Left hindlimb (tissue), 1 donor: ENCODE measurements at places on chromosomes 7 and 10.

- DNase-seq: no peak
Observed at GRCh38 chr10:130495116-130495862, 359.1 kb downstream of the GLRX3 start.

GRCh38 chr10:88592906-88593305 is 6.3 kb downstream of the LIPJ start:
- no peak for DNase-seq

GRCh38 chr7:50711271-50712175 is 71.2 kb downstream of the GRB10 start:
- no peak for DNase-seq

DNA sequence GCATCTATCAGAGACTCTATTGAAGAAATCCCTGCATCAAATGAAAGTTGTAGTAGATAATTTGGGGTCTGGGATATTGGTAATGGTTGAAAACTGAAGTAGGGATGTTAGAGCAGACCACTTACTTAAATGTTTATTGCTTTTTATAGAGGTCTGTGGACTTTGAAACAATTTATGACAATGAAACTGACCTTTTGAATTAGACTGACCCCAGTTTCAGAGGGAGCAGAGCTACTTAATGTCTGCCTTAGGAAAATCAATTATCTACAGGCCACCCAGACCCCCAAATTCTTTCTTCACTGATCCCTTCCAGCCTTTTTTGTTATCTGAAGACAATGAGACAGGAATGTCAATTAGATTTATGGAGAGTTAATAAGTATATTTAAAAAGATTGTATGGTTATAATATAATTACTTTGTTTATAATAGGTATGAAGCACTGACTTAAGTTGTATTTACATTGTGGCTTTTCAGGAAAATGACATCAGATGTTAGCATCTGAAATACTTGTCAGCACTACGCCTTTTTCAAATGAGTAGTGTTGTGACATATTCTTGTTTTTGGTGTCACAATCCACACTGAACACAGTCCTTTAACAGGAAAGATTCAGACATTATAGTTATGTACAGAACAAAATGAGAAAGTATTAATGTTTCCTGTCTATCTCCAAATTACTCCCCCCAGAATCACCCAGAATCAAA is 13.9 kb downstream of the MGAM2 start:
- DNase-seq: no peak

- no peak for DNase-seq
Observed at GRCh38 chr10:34713875-34714274, 101.2 kb downstream of the PARD3 start.

DNA sequence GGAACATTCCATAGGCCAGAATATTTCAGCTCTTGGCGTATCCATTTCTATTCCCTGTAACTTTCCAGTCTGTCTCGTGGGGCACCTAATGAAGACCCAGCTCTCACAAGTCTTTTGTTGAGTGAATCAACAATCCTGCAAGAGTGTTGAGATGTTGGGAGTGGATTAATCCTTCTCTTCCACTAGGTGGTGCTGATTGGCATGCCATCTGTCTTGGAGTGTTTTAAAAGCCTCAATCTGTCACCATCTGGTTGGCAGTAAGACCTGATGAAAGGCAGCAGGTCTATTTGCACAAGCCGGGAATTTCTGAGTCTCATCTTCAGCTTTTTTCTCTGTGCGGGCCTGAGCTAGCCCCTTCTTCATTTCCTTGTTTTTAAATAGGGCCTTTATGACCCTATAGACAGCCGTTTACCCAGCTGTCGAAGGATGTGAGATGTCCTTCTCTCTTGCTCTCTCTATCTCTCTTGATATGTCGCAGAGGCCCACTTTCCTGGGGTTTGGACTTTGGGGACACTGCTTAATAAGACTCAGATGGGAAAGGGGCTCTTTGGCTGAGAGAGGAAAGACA is 180.5 kb downstream of the ZNF365 start:
- no peak for DNase-seq

- DNase-seq: no peak
Observed at GRCh38 chr7:36272211-36272566, 117.5 kb upstream of the ANLN start.
